ENCODE measurements at places on chromosomes 6 and 20.

GRCh38 chr6:139603581-139603980 is 229.1 kb upstream of the CITED2 start:
- DNase-seq: no peak

DNA sequence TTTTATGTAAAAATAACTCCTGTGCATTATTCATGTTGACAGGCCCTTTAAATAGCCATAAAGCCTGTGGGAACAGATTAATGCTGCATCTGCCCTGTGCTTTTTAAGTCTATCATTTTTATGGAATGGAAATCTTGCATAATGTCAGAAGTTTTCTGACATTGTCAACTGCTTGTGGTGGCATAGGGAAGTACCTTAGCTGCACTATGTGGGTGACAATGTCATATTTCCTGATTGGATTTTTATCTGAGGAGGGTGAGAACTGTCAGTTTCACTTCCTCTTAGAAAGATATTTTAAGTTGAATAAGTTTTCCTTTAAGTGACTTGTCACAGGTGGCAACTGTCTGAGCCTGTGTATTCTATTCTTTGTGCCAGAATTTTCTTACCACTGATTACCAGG is 267.9 kb downstream of the PLCB1 start:
- DNase-seq: no peak

DNA sequence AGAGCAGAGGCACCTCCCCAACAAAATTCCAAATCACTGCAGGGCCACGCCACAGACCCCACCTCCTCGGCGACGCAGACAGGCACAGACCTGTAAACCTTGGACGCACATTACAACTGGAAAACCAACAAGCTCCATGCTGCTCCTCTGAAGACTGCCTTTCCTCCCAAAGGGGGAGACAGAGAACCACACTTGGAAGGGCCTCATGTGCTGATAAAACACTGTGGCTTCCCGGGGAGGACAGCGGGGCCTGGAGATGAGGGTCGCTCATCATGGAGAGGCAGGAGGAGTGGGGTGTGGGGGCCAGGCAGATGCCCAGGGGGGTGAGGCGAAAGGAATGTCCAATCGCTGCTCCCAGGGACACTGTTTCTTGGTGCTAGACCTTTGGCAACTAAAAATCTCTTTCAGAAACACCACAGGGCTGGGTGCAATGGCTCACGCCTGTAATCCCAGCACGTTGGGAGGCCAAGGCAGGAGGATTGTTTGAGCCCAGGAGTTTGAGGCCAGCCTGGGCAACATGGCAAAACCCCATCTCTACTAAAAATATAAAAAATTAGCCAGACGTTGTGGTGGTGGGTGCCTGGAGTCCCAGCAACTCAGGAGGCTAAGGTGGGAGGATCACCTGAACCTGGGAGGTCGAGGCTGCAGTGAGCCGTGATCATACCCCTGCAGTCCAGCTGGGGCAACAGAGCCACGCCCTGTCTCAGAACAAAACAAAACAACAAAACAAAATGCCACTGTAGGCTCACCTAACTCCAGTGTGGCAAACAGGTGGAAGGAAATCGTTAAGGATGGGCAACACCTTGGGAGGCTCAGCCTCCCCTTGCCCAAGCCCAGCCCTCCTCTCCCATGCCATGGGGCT is 53.8 kb downstream of the ABHD12 start:
- no peak for DNase-seq

DNA sequence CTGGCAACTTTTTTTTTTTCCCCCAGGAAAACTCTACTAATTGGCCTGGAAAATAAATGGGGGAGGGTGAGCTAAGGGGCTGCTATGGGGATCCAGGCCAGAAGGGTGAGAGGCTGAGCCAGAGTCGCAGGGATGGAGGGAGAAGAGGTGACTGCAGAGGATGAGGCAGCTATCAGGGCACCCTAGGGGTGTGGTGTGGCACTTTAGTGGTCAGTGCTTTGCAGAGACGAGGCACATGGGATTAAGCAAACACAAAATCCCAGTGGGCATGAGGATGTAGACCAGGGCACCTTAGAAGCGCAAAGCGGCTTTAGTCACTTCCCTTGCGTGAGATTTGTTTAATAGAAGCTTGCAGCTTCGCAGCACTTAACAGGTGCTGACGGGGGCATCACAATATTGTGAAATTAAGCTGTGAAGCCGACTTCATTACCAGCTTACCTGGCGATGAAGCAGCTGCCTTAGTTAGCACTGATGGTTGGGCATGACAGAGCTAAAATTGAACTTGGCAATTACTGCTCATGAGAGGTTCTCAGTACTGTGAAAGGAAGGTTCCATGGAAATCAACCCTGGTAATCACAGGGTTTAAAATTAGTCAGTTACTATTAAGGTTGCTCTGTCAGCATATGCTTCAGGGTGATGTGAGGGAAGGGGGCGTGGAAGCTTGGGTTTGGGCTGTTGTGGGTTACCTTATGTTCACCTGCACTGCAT is 26.0 kb downstream of the TOX2 start:
- no peak for DNase-seq

DNA sequence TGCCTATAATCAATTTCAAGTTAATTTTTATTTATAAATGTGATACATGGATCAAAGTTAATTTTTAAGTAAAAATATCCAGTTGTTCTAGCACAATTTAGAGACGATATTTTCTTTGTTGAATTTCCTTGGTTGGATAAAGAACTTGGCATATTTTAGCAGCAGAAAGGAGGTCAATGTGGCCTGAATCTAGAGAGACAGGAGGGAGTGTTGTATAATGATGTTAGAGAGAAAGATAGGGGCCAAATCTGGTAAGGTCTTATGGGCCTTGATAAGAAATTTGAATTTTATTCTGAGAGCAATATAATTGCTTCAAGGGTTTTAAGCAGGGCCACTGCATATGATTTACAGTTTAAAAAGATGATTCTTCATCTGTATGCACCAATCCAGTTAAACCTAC is 79.4 kb upstream of the OGFRL1 start:
- no peak for DNase-seq

DNA sequence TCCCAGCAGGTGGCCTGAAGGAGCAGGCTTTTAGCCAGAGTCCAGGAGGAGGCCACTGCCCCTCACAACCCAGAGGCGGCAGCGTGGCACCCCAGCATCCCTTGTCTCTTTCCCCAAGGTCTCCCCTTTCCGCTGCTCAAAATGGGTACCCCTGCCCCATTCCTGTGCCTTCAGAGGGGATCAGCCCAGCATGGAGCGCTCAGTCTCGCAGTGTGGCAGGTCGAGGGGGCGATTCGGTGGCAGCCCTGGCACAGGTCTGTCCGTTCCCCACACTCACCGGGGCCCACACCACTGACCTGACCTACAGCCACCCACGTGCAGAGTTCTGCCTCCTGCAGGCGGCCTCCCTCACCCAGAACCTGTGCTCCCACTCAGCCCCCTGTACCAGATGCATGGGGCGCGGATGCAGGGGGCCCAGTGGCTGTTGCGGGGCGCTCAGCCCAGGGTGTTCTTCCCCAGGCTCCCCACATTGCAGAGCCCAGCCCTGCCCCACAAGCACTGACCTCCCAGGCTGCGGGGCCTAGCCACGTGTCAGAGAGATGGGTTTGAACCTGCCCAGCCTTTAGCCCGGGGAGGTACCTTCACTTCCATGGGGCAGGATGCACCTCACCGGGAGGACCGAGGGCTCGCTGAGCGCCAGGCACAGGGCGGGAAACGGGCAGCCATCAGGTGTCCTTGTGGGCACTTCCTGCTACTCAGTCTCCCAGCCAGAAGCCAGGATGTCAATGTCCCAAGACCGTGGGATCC is 41.8 kb downstream of the DSTN start:
- no peak for DNase-seq

GRCh38 chr6:99661870-99662269 is 55.2 kb downstream of the PRDM13 start:
- no peak for DNase-seq

GRCh38 chr20:53832499-53832898 is 237.9 kb downstream of the BCAS1 start:
- DNase-seq: no peak

DNA sequence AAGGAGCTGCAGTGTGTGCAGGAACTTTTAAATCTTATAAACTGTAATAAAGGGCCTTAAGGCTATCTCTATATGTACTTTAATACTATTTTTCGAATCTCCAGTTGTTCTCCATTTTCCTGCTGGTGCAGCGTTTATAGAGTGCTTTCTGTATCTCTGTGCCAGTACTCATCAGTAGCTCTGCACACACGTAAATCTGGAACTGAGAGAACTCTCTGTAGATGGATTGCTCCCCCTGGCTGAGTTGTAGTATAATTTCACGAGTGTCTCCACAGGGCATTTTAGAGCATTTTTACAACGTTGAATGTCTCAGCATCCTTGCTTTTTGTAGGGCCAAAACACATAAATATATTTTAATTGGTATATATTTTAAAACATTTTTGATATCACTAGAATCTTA is 256.5 kb downstream of the TRDN start:
- DNase-seq: no peak

DNA sequence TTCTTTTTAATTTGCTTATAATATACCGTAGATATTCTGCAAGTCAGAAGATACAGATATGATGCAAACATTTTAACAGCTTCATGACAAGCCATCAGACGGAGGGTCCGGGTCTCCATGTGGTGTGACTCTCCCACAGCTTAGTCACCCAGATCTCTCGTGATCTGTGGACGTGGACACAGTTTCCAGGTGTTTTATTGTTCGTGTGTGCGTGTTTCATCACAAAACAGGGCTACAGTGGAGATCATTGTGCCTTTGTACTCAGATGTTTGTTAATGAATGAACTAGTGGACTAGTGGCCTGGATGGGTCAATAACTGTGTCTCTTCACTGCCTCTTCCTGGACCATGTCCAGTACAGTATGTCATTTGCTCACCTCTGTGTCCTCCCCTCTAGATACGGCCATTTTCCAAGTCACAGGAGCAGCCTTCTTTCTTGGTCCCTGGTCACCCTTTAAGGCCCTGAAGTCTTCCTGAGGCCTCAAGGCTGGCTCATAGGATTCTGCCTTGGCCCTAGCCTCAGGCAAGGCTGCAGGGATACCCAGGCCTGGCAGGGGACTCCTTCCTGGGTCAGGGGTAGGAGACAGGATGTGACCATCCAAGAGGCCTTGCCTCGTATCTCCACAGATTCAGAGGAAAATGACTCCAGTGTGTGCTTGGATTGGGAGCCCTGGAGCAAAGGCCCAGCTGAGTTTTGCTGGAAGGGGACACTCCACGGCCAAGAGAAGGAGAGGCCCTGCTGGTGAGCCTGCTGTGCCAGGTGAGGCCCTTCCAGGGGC is 4.6 kb downstream of the ADIG start:
- DNase-seq: no peak

DNA sequence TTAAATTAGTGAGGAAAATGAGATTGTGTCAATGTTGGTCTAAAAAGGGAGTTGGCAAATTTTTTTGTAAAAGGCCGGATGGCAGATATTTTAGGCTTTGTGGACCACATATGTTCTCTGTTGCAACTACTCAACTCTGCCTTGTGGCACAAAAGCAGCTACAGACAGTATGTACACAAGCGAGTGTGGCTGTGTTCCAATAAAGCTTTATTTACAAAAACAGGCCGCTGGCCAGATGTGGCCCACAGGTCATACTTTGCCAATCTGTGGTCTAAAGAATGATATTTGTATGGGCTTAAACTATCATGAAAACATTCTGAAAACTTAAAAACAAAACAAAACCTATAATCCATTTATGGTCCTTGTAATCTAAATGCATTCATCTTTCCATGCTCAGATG is 228.3 kb downstream of the CLIC5 start:
- DNase-seq: no peak

GRCh38 chr20:24952376-24953208 is 3.5 kb downstream of the CST7 start:
- DNase-seq: no peak

GRCh38 chr6:100891079-100891478 is 9.9 kb upstream of the ASCC3 start:
- no peak for DNase-seq

GRCh38 chr6:56594699-56595098 is 48.0 kb downstream of the DST start:
- DNase-seq: no peak

- no peak for DNase-seq
Measured at GRCh38 chr6:99662616-99663015, 56.0 kb downstream of the PRDM13 start.

- no peak for DNase-seq
Measured at GRCh38 chr6:126268092-126268491, 71.8 kb upstream of the CENPW start.

- DNase-seq: no peak
Measured at GRCh38 chr6:123965894-123966293, 162.2 kb downstream of the NKAIN2 start.

DNA sequence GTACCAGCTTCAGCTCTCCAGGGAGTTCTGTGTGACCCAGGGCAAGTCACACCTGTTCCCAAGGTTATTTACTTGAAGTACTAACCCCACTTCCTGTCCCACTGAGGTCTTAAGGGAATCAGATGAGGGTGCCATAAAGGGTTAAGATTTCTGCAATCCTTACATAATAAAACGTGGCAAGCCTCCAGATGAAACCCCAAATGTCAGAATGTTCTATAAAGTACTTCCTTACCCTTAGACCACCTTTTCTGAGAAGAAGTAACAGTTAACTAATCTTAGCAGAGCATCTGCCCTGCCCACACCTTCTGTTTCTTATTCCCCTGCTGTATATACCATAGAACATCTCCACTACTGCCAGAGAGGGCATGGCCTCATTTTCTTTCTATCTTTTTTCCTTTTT is 6.0 kb upstream of the AVP start:
- DNase-seq: no peak

- DNase-seq: no peak
Measured at GRCh38 chr6:129623008-129623732, 86.8 kb downstream of the ARHGAP18 start.

DNA sequence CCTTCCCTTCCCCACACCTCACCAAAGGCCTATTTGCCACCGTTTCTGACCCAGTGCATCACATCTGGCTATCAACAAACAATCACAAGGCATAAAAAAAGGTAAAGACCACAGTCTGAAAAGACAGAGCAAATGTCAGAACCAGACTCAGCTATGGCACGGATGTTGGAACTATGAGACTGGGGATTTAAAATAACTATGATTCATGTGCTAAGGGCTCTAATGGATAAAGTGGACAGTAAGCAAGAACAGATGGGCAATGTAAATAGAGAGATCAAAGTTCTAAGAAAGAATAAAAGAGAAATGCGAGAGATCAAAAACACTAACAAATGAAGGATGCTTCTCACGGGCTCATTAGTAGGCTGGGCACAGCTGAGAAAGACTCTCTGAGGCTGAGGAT is 99.5 kb downstream of the LAMP5 start:
- no peak for DNase-seq

DNA sequence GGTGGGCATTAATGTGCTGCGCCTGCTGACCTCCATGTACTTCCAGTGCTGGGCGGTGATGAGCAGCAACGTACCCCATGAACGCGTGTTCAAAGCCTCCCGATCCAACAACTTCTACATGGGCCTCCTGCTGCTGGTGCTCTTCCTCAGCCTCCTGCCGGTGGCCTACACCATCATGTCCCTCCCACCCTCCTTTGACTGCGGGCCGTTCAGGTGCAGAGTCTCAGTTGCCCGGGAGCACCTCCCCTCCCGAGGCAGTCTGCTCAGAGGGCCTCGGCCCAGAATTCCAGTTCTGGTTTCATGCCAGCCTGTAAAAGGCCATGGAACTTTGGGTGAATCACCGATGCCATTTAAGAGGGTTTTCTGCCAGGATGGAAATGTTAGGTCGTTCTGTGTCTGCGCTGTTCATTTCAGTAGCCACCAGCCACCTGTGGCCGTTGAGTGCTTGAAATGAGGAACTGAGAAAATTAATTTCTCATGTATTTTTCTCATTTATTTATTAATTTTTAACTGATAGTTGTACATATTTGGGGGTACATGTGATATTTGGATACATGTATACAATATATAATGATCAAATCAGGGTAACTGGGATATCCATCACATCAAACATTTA is 35.2 kb upstream of the NOP56 start:
- DNase-seq: no peak
